CD14-positive monocyte (primary cell): ENCODE measurements at places on chromosomes 11 and 22.

DNA sequence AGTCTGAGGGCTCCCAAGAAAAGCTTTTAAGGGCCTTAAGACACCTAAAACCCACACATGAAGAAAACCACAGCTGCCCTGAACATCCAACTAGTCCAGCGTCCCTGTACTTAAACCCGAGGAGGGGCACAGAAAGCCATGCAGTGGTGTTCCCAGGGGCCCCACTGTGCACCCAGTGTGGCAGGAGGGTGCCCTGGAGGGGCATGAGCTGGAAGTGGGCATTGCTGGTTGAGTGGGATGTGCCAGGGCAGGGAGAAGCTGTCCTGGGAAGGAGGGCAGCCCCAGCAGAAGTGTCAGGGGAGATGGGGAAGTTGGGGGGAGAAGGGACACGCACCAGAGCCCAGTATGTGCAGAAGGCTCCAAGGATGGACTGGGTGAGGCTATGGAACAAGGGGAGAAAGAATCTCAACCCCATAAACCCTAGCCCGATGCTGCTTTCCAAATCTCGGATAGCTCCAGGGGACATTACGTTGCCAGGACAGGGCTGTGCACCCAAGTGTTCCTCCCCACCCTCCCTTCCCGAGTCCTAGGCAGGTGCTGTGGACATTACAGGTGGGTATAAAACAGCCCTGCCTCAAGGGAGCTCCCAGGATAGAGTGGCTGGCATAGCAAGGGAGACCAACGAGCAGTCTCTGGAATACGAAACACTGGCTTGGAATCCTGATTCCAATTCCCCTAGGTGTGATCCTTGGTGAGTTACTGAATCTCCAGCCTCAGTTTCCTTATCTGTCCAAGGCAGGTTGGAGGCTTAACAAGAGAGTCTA is 44.2 kb downstream of the SHANK2 start:
- no peak for DNase-seq

DNA sequence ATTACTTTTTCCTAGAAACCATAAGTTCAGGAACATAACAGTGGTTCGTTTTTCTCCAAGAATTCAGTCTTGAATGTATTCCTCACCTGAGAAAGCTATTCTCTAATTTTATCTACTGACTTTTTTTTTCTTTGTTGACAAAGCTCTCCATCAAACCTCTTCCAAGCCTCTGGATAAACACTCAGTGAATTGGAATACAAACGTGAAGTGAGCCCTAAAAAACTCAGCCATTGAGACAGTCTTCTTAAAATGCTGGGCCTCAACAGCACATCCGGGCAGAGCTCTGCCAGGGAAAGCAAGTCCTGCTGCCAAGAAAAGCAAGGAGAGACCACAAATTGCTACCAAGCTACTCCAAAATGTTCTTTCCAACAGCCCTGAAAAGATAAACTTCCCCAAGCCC is 7.7 kb upstream of the SLC1A2 start:
- no peak for DNase-seq

- DNase-seq, result no peak
These were observed 83.2 kb downstream of the BUD13 start for GRCh38 chr11:116689413-116690127.

DNA sequence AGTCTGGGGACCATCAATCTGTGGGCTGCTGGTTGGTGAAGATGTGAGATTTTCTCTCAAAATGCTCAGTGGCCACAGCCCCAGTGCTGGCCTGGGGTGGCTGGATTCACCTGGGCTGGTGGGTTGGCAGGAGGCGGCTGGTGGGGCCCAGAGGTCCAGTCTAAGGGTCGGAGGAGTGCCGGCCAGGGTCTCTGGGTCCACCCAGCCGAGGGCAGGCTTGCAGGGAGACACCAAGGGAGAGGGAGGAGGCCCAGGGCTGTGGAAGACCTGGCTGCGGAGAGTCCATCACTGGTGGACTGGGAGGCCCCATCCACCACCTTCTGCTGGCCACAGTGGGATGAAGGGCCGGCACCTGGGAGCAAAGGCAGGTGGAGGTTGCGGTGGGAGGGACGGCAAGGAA is 582 bp upstream of the SHANK3 start:
- DNase-seq, result no peak

GRCh38 chr22:50252082-50253045 is 1.3 kb upstream of the HDAC10 start:
- DNase-seq, result peak; percentile 58

DNA sequence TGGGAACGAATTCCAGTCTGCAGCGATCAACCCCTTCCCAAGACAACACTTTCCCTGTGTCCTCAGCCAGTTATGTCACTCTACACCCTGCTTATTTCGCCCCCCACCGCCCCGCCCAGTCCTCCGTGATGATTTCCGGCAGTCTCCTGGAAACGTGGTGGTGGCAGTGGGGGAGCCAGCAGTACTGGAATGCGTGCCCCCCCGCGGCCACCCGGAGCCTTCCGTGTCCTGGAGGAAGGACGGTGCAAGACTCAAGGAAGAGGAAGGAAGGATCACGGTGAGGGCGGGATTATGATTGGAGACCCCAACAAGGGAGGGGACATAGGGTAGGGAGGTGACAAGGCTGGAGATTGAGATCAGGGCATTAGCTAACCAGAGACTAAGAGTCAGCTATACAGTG is 4.1 kb downstream of the ROBO3 start:
- no peak for DNase-seq

- peak; percentile 72 for DNase-seq
These were observed 87.2 kb upstream of the NAV2 start for GRCh38 chr11:19625438-19625837.

DNA sequence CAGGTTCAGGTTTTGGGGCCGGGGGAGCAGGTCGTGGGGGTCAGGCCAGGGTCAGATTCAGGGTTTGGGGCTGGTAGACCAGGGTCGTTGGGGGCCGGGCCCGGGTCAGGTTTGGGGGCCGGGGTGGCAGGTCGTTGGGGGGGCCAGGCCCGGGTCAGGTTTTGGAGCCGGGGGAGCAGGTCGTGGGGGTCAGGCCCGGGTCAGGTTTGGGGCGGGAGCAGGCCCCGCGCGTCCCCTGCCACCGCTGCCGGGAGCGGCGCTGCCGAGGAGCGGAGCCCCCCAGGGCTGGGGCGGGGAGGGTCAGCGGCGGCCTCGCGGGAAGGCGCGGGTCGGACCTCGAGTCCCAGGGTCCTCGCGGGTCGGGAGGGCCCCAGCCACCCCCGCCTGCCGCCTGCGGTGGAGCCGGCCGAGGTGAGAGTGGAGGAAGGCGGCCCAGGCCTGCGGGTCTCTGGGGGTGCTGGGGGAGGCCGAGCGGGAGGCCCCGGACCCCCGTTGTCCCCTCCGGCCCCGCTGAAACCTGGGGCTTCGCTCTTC is 535 bp downstream of the TRABD start:
- DNase-seq, result no peak

- no peak for DNase-seq
These were observed 78.1 kb upstream of the PRR5 start for GRCh38 chr22:44623771-44624510.

DNA sequence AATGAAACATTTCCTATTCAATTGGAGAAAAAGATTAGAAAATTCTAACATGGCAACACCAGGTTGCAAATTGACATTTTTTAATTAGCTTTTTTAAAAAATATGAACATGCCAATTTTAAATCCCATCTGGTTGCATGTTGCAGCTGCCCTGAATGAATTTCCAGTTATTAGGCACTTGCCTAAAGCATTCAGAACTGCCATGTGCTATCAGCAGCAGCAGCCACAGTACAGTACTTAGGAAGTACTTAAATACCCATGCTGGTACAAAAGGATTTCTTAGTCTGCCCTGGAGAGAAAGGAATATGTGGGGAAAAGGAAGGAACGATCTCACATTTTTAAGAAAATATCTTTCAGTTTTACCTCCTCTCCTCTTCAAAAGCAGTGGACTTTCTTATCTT is 46.2 kb downstream of the FAM168A start:
- no peak for DNase-seq

GRCh38 chr11:15641271-15642045 is 526.7 kb downstream of the INSC start:
- DNase-seq, result no peak

- DNase-seq, result no peak
These were observed 812 bp downstream of the JAM3 start for GRCh38 chr11:134069426-134070341.

DNA sequence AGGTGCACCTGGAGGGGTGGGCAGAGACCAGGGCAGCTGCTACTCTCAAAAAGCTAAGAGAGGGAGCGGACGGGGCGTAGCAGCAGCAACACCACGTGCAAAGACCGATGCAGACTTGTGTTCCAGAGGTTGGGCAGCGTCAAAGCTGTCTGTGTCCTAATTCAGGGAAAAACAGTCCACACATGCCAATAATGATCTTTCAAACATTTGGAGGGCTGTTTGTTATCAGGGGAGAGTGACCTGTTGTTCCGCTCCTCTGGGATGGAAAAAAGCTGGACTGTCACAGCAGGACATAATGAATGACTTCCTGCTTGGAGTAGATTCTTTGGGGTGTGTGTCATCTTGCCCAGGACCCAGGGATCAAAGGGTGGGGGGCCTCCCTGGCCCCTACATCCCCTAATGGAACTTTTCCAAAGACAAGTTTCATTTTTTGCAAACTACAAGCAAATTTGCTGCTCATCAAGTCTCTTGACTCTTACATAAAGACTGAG is 6.2 kb upstream of the FBLN1 start:
- no peak for DNase-seq

DNA sequence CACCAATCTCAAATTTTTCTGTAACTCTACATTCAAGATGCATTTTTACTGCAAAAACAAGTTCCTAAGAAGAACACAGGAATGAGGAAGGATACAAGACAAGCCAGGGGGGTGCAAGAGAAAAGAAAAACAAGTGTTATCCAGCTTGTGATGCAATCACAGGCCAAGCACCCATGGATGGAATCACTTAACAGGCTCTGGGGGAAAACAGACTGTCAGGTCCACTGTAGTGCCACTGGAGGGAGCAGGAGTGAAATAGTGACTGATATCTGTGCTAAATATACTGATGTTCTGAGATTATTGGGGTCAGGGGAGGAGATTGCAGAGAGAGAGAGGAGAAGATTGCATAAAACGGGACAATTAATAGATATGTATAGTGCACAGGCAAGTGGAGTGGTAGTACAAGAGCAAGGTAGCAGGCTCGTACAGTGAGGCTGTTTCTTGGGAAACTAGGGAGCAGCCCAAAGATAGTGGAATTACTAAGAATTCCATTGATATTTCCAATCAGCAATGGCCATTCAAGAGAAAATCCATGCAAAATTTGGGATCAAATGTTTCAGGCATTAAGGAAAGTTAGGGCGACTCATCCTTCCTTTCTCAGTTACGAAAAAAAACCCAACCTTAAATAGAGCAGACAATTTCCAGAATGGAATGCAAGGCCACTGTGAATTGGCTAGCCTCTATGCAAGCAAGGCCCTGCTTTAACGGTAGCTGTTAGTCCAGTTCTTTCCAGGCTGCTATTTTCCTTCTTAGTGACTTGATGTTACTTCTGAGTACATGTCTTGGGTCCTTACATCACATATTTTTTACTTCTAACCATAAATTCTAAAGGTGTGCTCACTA is 52.2 kb upstream of the CEP126 start:
- DNase-seq, result no peak

GRCh38 chr11:123183391-123184099 is 11.5 kb downstream of the CLMP start:
- DNase-seq, result no peak

DNA sequence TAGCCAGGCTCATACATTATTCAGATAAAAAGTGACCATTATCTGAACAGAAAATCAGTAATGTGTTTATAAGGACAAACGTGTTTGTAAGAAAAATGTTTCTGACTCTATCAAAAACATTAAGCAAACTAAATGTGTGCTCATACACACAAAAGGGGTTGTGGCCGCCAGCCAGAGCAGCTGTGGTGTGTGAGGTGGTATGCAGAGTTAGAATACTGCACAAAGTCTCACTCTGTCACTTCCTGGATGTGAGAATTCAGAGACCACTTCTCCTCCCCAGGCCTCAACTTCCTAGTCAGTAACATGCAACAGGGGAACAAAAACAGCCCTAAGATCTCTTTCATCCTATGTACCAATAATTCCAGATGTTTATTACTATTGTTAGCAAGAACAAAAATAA is 9.4 kb downstream of the OR5B21 start:
- DNase-seq, result no peak
